ENCODE measurements at places on chromosomes 1 and 21.

- DNase-seq: no peak
These were observed 262.0 kb downstream of the HMCN1 start for GRCh38 chr1:185996211-185996610.

DNA sequence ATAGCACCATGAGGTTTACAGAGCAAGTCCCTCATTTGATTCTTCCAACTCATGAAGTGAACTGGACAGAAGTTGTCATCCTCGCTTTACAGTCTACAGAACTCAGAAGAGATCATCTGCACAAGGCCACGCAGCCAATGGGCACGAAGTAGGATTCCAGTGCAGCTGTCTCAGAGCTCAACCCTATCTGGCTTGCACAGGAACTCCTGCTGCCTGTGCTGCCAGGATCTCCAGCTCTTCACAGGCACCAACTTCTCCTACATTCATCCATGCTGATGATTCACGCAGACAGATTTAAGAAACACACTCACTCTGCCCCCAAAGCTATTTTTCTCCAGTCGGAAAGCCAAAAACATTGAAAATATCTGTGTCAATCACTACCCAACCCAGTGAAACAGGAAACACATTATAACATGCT is 157.0 kb downstream of the RERE start:
- DNase-seq: no peak

- DNase-seq: no peak
These were observed 616.9 kb downstream of the AJAP1 start for GRCh38 chr1:5271264-5271663.

- no peak for DNase-seq
These were observed 2.1 kb upstream of the PLA2G2F start for GRCh38 chr1:20137055-20137454.

- DNase-seq: peak; percentile 42
These were observed 91.6 kb downstream of the LRRC8C start for GRCh38 chr1:89724369-89725010.

- DNase-seq: no peak
These were observed 3.0 kb upstream of the TSPAN1 start for GRCh38 chr1:46171871-46172270.

DNA sequence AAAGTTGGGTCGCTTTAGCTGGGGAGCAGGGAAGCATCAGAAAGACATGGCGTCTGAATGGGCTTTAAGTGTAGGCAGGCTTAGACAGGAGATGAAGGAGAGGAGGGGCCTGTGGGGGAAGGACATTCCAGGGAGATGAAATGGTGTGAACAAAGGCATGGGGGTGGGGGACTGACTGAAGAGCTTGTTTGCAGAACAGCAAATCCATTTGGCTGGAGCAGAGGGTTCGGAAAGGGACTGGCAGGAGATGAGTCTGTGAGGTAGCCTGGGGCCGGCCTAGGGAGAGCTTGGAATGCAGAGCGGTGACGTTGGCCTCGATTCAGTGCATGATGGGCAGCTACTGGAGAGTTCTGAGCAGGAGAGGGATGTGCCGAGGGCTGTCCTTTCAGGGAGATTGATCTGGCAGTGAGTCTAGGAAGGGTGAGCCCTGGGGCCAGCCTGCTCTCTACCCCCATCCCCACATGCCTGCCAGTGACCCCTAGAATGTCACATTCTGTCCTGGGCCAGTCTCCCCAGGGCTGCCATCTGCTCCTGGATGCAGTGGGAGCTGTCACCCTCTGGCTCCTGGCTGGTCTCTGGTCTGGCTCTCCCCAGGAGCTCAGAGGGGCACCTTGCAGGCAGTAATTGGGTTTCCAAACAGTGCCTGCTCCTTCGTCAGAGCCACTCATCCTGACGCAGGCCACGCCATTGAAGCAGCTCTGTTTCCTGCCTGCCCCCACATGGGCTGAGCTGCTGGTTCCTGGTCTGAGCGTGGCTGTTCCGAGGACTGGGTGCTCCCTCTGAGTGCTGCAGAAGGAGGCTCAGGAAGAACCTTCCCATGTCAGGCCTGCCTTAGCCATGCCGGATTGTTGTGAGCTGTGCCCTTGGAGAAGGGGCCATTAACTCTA is 22.3 kb upstream of the TMEM222 start:
- DNase-seq: no peak

- no peak for DNase-seq
These were observed 158.4 kb upstream of the DPT start for GRCh38 chr1:168887381-168887780.

GRCh38 chr1:214215583-214215982 is 65.4 kb upstream of the SMYD2 start:
- no peak for DNase-seq

DNA sequence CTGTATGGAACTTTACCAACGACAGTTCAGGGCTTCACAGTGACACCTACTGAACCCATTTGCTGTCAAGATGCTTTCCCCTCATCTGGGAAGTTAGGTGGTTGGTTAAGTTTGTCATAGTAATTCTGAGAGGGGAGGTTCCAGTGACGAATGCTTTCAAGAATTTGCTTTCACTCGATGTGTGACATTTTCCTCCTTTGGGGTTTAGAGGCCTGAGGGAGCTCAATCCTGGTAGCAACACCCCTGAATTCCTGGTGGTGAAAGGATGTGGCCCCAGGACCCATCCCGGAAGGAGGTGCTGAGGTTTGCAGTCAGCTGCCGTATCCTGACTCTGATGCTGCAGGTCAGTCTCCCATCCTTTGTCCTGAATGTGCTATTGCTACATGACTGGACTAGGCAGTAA is 2.8 kb downstream of the PIGV start:
- DNase-seq: no peak

DNA sequence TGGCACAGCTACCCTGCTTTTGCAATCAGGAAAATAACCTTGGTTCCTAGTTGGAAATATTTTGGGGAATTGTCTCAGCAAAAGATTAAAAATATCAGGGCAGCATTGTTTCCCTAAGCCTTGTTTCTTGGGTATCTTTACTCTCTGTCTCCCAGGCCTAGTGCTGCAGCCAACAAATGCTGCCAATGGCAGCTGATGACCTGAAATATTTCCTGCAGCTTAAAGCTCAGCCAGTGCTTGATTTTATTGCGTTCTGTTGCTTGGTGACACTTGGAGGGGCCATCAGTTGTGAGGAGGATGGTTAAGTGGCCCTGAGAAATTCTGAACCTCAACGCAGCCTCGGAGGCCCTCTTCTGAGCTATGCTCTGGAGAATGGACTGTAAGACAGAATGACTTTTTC is 59.4 kb upstream of the B3GALT5 start:
- DNase-seq: no peak

GRCh38 chr1:6569033-6569432 is 10.8 kb upstream of the ZBTB48 start:
- no peak for DNase-seq

GRCh38 chr1:197526736-197527371 is 248.4 kb downstream of the DENND1B start:
- no peak for DNase-seq

GRCh38 chr1:78540048-78540447 is 49.3 kb downstream of the PTGFR start:
- DNase-seq: no peak

DNA sequence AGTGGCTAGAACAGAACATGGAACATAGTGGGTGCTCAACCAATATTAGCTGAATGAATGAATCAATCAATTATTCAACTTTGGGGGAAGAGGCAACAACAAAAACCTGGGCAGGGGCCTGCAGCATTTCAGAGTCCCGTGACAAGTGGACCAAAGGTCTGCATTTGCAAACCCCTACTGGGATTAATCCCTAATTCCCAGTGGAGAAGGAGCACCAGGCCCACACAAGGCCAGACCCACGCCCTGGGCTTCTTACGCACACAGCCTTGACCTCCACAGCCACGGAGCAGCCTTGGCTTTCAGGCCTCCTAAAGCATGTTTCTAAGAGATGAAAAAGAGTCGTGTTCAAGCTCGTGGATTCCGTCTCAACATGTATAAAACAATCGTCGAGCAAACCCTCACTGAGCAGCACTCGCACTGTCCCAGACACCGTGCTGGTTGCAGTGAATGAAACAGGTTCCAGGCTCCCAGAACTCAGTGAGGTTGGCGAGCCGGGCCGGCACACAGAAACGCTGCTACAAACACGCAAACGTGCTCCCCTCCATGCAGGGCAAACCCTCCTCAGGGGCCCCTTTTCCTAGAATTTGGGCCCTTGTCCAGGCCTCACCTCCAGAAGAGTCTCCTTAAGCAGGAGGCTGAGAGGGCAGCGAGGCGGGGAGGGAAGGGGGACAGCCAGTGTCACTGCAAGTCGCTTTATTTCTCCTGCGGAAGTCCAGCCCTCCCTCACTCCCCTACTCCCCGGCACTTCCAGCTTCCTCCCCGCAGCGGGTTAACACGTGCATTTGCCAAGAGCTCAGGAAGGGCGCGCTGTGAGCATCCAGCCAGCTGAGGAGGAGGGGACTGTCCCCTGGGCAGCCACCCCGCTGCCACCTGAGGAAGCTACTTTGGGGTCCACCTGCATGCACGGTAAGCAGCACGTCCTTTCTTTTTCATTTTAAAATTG is 556.4 kb downstream of the KIF26B start:
- DNase-seq: no peak

GRCh38 chr1:99281105-99281504 is 16.8 kb downstream of the PLPPR4 start:
- no peak for DNase-seq

DNA sequence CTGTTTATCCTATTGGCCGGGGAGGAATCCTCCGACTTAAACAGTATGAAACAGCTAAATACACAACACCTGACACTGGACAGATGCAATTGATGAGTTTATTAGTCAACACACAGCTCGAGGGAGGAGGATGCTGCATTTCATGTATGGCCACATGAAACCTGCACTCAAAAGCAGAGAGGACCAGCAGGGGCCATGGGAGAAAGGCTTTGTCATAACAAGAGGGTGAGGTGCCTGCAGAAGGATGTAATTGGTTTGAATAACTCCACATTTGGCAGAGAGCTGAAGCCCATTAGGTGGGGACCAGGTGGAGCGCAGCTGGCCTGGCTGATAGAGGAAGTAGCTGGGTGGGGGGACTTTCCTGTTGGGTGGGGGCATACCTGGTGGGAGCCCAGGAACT is 599.1 kb downstream of the PTPRU start:
- no peak for DNase-seq

GRCh38 chr1:12183095-12183794 is 16.5 kb downstream of the TNFRSF1B start:
- no peak for DNase-seq

Data from activated CD4-positive, alpha-beta T cell treated with anti-CD3 and anti-CD28 coated beads for 24 hours (primary cell).